Stimulated activated CD4-positive, alpha-beta T cell treated with anti-CD3 and anti-CD28 coated beads, Interleukin-2, amount 100 ng/mL, for 4 hours (primary cell): ENCODE measurements at places on chromosomes 3 and 15.

DNA sequence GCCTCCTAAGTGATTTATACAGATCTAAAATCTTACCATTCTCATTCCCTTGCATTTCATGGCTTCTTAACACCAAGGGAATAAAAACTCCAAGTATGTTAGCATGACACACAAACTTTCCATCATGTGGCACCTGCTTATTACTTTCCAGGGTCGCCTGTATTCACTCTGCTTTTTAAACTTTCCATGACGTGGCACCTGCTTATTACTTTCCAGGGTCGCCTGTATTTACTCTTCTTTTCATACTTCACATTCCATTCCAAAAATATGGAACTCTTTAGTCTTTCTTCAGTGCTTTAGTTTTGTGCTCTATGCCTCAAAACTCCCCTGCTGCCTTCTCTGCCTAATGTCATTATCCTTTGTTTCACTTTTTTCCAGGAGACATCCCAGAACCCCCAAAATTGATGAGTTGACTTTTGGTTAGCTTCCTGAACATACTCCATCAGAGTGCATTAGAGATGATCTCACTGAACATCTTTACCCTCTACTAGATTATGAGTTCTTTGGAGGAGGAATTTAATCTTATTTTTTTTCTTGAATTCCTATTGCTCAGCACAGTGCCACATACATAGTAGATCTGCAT is 47.0 kb downstream of the CALML4 start:
- DNase-seq, result no peak

DNA sequence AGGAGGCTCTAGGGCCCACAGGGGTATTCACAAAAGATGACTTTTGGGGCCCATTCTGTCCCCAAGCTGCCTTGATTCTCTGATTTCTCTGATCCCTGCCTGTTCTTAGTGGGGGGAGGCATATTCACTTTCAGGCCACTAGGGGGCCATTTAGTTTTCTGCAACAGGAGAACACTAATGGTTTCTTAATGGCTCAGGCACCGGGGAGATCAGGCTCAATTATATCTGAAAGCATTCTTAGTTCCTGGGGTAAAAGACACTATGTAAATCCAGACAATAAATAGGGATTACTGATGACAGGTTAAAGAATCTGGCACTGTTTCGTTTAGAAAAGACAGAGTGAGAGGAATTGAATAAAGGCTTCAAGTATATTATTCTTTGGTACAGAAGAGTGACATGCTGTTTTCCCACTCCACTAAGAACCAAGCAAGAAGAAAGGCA is 2.5 kb upstream of the INAFM2 start:
- peak; percentile 45 for DNase-seq

GRCh38 chr15:29456255-29456654 is 186.6 kb upstream of the NSMCE3 start:
- no peak for DNase-seq

- DNase-seq, result no peak
These were observed 7.9 kb upstream of the SYNM start for GRCh38 chr15:99096894-99097426.

DNA sequence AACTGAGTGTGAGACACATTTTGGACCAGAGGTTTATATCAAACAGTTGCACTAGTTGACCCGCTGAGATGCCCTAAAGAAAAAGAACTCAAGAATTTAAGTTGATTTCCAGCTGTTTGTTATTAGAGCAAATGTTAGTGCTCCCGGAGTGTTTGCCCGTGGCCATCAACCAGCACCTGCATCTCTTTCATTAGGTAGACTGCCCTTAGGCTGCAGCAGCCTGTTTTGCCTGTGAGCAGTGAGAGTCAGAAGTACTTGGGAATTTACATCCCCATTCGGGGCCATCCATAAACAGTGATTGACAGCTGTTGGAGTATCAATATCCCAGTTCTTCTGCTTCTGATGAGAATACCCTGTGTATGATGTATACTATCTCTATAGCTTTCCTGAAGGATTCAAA is 492.6 kb downstream of the RBMS3 start:
- no peak for DNase-seq

DNA sequence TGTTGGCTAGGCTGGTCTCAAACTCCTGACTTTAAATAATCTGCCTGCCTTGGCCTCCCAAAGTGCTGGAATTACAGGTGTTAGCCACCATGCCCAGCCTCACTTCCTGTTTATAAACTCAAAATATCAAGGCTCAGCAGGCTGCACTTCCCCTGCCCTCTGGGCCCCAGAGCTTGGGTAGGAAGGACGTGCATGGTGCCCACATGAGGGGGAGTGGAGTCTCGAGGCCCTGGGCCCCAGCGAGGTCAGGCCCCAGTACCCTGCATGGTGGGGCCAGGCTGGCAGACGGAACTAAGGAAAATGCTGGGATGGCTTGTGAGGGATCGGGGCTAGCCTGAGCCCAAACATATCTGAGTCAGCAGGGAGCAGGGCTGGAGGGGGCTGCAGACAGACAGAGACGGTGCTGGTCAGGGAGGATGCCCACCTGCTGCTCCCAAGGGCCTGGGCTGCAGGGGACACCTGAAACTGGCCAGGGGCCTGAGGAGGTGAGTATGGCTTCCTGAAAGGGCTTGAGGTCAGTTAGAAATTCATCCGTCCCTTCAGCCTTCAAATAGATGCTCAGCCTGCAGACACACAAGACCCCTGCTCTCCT is 5.1 kb downstream of the SPTBN5 start:
- DNase-seq, result no peak

DNA sequence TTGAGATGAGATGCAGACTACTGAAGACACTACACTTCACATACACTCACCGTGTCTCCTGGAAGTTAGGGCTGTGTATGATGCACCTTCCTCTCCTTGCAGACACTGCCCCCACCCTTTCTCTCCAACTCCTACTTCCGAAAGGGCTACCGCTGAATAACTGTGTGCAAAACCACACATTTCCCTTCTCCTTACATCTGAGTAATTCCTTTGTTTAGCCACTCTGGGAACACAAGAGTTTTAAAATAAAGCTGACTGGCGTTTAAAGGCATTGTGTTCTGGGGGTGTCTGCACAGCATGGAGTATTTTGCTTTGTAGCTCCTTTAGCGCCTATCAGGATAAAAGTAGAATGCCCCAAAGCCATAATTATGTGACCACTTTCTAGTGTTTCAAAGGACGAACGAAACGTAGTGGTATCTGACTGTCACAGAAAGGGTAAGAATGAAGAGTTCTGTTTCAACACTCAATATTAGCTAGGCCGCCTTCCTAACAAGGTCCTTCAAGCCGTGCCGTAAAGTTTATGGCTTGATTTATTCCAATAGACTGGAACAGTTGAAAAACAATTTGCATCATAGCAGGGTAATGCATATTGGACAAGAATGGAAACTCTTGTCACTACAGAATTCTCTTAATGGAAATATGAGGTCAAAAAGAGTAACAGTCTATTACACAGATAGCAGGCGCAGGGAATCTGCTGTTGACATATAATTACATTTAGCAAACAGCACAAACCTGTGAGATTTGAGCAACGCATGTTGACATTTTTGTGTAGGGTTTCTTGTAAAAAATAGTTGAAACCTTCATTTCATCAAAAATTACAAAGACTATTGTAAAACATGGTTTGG is 619.9 kb downstream of the FOXP1 start:
- no peak for DNase-seq

- no peak for DNase-seq
These were observed 14.7 kb downstream of the MESD start for GRCh38 chr15:80974914-80975313.

DNA sequence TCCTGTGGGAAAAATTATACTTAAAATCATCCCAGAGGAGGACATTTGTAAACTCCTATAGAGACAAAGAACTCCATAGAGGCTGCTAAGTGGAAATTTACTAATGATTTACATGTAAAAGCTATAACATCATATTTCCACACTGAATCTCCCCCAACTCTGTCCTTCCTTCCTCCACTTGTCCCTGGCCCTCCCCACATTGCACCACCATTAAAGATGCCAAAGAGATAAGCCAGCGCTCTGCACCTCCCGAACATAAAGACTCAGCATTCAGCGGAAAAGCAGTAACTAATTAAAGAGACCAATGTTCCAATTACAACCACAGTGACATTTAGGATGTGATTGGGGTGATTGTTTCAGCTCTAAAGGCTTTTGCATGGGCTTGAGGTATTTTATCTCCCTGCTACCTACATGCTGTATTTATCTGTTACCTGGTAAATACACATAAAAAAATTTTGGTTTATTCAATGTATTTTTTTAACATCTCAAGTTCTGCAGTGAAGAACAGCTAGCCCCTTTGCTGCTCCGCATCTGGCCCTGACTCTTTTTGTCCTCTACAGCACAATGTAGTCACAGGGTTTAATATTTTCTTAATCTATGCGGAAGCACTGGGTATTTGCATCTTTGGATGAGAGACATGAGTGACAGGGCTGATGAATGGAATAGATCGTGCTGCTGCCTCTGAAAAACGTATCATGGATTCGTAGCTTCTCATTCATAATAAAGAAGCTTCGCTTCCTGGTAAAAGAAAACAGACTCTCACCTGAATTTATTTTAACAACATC is 35.3 kb upstream of the B3GNT5 start:
- no peak for DNase-seq

DNA sequence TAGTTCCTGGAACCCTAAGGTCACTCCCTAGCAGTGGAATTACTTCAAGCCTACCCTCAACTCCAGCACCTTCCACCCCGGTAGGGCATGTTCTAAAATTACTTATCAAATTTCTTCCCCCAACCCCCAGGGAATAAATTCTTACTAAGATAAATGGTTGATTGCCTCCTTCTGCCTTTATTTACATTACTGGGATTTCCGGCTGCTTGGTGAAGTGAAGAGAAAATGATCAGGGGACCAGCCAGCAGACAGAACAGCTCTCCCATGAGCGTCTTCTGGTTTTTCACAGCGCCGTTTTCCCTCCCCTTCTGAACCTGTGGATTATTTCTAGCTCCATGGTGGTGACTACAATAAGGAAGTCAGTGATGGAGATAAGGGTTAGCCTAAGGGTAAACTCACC is 521.5 kb upstream of the PPP2R3A start:
- DNase-seq, result no peak

- DNase-seq, result no peak
These were observed 8.2 kb downstream of the THOC7 start for GRCh38 chr3:63855333-63855940.

DNA sequence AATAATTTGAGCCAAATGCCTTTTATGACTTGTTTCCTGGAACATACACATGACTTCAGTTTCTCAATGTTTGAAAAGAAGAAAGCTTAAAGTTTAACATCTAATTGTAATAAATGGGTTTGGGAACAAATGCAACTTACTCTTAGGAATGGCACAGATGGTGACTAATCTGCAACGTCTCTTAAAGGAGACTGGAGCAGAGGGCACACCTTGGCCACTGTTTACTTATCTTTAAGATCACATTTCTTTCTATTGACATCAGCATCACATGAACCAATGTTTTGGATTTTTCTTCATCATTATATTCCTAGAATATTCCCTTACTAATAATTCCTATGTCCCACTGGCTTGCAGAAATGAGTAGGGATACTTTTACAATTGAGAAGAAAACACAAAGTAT is 229.5 kb downstream of the CHL1 start:
- no peak for DNase-seq

DNA sequence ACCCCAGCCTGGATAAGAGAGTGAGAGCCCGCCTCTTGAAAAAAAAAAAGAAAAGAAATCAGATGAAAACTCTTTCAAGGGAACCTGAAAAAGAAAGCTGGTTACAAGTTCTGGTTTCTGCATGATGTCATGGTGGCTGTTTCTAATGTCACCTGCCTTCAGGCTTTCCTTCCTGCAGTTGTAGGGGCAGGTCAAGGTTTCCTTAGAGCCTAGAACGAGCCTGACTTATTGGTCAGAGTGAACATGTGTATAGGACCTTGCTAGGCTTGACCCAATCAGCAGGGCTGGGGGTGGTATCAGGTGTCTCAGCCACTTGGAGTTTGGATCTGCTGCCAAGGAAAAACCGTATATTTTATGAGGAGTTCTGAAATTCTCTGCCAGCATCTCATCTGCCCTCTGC is 3.8 kb downstream of the IVD start:
- DNase-seq, result no peak

DNA sequence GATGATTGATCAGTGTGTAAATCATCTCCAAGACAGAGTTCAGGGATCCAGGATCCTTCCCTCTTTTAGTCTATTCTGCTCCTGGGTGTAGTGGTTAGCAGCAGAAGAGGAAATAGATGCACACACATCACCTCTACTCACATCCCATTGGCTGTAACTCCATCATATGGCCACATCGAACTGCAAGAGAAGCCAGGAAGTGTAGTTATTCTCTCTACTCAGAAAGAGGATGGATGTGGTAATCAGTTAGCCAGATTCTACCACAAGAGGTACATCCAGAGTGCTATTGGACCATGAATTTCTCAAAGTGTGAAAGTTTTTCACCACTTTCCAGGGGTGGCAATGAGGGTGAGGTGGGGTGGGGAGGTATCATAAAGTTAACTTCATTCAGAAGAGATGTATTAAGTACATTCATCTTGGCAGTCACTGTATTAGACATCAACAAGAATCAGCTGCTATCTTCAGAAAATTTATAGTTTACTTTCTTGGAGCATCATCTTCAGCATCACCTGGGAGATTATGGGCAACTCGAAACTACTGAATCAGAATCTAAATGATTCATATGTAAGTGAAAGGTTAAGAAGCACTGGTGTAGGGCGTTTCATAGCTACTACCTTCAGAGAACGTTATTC is 60.6 kb upstream of the GAP43 start:
- DNase-seq, result no peak

DNA sequence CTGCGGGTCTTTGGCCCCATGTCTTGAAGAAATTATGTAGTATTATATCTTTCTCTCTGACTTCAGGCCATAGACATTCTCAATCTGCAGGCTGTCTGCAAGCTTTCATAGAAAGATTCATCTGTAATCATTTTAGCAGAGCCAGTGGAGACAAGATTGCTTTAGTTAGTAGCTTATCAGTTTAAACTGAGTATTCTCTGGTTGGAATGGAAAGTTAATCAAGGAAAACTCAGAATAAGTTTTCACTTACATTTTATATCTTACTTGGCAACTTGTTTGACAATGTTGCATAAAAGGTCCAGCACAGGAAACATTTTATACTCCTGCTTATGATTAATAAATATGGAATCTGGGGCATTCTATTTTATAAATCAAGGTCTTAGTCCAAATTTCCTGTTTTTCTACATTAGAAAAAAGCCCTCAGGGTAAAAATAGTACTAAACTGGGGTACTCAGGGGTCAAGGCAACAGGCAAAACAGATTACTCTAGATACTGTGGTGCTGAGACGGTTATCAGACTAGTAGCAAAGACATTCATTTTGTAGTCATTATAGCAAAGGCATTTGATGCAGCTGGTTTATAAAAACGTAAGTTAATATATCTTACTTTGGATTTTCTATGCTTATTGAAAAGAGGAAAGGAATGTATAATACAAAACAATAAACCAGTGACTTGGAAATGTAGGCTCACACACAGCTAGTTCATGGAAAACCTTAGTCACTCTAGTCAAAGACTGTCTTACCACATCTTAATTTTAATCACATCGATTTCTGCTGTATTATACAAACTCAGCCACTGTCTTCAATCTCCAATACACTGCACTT is 45.2 kb upstream of the FILIP1L start:
- no peak for DNase-seq

GRCh38 chr3:195403841-195404408 is 38.9 kb downstream of the ACAP2 start:
- no peak for DNase-seq

GRCh38 chr3:42589382-42590109 is 1.1 kb upstream of the SS18L2 start:
- no peak for DNase-seq
